ENCODE measurements at places on chromosomes 13 and 19.

- DNase-seq = no peak
Measured at GRCh38 chr13:45838171-45838745, 13.3 kb downstream of the SIAH3 start.

DNA sequence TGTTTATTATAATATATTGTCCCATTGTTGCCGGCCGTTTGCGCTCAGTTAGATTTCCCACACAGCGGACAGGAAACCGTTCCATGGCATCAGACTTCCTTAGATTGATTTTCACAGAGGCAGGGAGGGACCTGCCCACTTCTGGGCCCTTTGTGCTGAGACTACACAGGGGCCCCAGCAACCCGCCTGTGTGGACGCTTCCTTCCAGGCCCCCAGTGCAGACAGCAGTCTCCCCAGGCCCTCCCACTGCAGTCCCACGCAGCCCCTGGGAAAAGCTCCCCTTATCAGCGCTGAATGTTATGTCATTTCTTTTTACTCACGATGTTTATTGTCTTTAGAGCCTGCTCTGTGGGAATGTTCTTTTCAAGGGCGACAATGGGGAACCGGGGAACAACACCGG, 351.7 kb upstream of the ARGLU1 start:
- DNase-seq = no peak

GRCh38 chr19:21883516-21883915, 47.5 kb upstream of the ZNF43 start:
- no peak for DNase-seq

DNA sequence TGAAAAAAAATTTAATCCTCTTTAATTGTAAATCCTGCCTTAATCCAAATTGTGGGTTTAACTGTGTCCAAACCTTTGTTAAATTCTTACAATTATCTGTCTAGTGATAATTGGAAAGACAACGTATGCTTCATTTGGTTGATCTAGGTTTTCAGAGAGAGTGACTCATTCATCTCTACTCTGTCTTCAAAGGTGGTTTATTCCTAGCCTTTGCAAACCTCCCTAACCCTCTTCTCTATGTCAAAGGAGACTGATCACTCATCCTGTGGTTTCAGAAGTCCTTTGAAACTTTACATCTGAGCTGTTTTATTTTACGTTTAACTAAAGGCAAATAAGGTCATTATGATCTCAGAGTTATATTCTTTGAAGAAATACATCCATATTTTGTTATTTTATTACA, 8.8 kb upstream of the OXGR1 start:
- no peak for DNase-seq

- no peak for DNase-seq
Measured at GRCh38 chr13:25170554-25171111, 1.5 kb downstream of the AMER2 start.
